Trophoblast cell (in vitro differentiated cells and primary cell): ENCODE measurements at places on chromosomes 4 and X.

GRCh38 chrX:39528161-39528916 is 569.4 kb downstream of the BCOR start:
- DNase-seq = no peak

DNA sequence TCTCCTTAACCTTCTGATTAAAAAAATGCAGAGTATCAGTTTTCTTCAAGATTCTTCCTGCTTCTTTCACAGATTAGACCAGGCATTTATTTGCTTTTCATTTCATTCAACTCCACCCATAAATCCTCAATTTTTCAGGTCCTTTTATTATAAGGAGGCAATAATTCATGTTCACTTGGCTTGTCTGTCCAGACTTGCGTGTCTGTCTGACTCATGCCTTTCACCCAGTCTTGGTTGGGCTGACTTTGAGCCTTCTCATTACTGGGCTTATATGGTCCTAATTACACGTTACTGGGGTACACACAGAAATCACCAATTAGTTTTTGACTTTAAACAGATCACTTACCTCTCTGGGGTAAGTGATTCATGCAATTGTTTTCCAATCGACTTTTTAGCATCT is 48.8 kb upstream of the GALNT7 start:
- DNase-seq = no peak

- no peak for DNase-seq
Measured at GRCh38 chrX:103415068-103415467, 38.7 kb downstream of the BEX3 start.

DNA sequence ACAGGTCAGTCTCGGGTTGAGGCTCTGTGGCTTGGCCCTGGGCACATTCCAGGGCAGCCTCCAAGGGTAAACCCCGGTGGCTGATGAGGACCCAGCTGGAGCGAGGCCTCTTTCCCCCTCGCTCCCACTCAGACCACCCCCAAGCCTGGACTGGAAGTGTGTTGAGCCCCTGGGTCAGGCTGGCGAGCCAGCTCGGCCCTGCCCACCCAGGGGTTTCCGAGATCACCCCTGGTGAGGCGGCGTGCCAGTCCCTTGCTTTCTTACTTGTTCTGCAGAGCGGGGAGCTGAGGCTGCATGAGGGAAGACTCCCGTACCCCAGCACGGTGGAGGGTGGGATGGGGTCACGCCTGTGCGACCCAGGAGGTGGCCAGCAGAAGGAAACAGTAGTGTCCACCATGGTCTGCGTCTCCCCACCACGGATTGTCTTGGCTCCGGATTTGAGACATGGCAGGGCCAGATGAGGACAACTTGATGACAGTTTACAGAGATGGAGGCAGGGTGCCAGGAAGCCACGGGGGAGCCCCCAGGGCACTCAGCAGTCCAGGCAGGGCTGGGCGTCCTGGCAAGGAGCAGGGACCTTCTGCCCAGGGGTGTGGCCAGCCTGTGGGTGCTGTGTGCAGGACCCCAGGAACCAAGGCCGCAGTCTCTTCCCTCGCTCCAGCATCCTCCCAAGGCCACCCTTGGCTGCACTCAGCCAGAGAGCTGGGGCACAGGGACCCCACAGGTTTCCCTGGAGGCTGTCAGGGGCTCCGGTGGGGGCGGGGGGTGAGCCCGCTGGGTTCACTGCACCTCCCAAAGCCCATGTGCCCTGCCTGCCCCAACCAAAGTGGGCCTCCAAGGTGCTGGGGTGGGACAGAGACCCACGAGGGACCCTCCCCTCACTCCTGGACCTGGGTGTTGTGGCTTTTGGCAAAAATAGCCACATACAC is 6.6 kb upstream of the FGFRL1 start:
- no peak for DNase-seq

DNA sequence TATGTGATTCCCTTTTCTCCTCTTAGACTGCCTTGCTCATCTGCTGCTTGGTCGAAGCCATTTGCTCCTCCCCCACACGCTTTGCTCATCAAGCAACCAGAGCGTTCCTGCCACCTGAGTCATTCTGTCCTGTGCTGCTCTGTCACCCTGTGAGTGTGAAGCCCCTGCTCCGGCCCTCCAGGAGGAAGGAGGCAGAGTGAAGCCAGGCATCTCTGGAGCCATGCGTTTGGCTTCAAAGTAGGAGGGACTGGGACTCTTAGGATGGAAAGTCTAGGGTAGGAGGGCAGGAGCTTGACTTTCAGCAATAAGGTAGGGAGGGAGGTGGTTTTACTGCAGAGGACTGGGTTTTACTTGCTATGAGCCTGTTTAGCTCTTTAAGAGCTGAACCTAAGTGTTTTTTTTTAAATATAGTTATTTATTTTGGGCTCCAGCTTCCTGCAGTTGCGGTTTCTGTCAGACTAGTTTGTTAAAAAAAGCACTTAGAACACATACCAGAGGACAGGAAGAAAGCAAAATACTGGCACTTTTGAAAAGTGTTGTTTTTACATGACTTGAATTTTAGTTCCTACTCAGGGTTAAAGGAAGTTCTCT is 63.6 kb downstream of the SPINK2 start:
- peak; percentile 83 for DNase-seq

- peak; percentile 30 for DNase-seq
Measured at GRCh38 chrX:1384658-1385252, 7.2 kb downstream of the SLC25A6 start.

GRCh38 chrX:14718403-14718802 is 154.5 kb downstream of the FANCB start:
- no peak for DNase-seq

DNA sequence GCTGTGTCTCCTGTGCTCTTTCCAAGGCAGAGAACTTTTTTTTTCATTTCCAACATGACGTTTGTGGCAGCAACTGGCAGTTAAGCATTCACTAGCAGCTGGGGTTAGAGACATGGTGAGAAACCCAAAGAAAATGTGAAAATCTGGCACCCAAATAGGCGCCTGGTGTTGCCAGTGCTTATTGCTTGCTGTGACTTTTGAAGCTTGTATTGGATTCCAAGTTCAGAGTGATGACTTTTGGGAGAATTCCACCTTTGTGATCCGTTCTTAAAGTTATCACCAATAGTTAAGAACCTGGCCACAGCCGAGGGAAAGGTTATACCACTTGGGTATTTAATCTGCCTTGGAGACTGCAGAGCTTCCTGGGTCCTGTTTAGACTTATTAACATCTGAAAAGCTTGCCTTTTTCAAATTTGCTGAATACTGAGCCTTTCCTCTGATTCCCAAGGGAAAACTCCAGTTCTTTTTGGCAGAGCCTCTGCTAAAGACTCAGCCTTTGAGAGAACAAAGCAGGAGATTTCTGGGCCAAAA is 101.0 kb downstream of the OPHN1 start:
- no peak for DNase-seq

- DNase-seq = no peak
Measured at GRCh38 chrX:49019599-49020249, 17.7 kb upstream of the GRIPAP1 start.

DNA sequence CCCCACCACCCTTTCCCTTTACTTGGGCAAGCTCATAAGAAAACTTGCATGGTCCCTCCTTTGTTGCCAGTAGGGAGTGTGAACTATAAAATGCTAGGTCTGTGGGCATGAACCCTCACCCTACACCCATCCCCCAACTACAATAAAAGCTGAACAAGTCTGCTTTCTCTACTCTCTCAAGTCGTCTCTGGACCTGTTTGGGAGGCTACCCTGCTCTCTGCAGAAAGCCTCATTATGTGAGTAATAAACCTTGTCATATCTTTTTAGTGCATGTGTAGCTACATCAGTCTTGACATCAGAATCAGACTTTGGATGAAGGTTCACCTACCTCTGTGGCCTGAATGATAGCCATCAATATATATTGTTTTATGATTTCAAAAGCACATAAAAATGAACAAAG is 155.4 kb upstream of the FAM241A start:
- DNase-seq = no peak

GRCh38 chrX:40343319-40343718 is 237.5 kb upstream of the ATP6AP2 start:
- DNase-seq = no peak

GRCh38 chr4:121096629-121097028 is 24.3 kb upstream of the NDNF start:
- peak; percentile 68 for DNase-seq

- no peak for DNase-seq
Measured at GRCh38 chr4:152927737-152928136, 8.4 kb upstream of the FHDC1 start.

GRCh38 chr4:165378398-165378744 is 437 bp upstream of the CPE start:
- DNase-seq = no peak

DNA sequence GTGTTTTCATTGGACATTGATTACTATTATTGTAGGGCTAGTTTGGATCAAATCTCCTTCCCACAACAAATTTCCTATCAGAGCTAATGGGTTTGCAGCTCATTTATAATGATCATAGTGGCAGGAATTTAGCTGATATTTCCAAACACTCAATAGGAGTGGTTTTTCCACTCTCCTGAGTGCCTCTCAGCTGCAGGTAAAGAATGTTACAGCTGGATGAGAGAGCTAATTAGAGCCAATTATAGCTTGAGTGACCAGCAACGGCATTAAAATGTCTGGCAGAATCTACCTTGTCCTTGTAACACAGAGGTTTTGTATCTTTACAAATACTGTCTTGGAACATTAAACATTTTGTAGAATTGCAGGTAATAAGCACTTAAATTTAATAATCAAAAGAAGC is 602.8 kb upstream of the EPHA5 start:
- DNase-seq = no peak

DNA sequence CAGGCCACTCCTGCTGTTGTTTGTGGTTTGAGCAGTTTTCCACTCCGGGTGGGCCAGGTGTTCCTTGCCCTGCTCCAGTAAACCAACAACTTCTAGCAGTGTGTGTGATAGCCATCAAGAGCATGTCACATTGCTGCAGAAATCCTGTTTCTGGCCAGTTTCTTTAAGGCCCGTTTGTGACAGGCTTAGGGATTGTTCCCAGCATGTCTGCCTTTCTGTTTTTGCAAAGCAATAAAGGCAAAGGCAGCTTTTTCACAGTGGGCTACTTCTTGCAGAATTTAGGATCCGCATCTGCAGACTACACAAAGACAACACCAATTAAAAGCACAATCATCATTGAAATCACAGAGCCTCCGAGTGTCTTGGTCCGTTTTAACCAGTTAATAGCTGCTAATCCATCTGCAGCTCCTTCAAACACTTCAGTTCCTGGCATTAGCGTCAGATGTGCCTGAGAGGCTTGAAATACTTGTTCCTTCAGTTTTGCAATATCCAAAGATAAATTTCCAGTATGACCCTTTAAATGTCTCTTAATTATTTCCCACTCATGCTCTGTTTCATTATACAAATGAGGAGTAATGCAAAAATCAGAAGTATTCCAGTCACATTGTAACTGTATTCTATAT is 65.1 kb downstream of the ADAM29 start:
- no peak for DNase-seq

- peak; percentile 67 for DNase-seq
Measured at GRCh38 chrX:35380808-35381700, 417.1 kb upstream of the MAGEB16 start.

DNA sequence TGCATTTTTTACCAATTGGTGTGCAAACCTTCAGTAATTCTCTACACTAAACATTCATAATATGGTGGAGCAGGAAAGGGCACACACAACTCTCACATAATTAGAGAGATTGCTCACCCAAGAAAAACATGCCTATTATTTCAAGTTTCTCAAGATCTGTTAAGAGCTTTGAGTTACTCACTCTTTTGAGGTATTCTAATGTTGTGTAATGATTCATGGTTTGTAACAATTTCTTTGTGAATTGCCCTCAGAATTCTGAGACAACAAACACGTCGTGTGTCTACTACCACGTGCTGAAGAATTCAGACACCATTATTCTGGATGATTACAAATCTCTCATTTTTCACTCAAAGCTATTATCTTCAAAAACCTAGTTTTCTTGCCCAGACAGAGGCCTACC is 82.8 kb downstream of the PDGFC start:
- DNase-seq = peak; percentile 59

DNA sequence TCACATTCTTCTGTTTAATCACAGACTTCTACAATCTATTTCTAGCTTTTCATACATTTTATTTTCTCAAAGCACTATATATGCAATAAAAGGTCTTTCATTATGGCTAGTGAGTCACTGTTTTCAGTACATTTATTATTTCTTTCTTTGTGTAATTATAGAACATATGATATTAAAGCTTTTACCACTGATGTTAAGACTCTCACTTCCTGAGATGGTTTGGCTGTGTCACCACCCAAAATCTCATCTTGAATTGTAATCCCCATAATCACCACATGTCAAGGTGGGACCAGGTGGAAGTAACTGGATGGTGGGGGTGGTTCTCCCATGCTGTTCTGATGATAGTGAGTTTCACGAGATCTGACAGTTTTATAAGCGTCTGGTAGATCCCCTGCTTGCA is 41.9 kb downstream of the UBA6 start:
- DNase-seq = no peak

- peak; percentile 28 for DNase-seq
Measured at GRCh38 chr4:142408003-142408441, 438.1 kb downstream of the INPP4B start.

DNA sequence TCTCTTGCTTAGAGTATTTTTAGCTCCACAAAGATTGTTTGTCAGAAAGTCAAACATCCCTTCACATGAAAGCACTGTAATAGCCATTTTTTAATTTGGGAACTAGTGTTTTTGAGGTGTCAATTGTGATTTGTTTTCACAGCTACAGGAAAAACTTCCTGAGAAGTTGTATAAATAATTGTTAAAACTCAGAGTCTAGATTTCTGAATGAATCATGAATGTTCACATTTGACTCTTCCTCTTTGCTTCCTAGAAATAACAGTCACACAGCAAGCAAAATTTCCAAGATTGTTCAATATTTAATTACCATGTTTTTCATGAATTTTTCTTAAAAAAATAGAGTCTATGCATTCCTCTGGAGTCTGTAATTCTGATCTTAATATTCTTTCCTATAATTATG is 156.9 kb upstream of the SLC7A11 start:
- DNase-seq = no peak

DNA sequence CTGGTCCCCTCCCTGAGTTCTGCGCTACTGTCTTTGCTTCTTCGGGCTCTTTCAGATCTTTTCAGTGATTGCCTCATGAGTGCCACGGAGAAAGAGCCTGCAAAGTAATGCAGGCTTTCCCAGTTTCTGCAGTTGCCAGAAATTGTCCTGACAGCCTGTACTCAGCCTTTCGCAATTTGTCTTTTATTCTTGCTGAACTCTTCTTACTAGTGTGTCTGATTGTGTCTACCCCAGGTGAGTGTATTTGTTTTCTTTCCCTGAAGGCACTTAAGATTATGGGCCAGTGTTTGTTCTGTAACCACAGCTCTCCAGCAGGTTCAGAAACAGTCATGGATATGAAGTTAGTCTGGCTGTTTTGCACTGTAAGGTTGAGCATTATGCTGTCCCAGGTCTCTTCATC is 47.1 kb downstream of the FAM193A start:
- no peak for DNase-seq

GRCh38 chrX:53474707-53475106 is 40.5 kb upstream of the HSD17B10 start:
- no peak for DNase-seq
